Spinal cord (tissue), 10 donors: ENCODE measurements at places on chromosomes 6 and 20.

DNA sequence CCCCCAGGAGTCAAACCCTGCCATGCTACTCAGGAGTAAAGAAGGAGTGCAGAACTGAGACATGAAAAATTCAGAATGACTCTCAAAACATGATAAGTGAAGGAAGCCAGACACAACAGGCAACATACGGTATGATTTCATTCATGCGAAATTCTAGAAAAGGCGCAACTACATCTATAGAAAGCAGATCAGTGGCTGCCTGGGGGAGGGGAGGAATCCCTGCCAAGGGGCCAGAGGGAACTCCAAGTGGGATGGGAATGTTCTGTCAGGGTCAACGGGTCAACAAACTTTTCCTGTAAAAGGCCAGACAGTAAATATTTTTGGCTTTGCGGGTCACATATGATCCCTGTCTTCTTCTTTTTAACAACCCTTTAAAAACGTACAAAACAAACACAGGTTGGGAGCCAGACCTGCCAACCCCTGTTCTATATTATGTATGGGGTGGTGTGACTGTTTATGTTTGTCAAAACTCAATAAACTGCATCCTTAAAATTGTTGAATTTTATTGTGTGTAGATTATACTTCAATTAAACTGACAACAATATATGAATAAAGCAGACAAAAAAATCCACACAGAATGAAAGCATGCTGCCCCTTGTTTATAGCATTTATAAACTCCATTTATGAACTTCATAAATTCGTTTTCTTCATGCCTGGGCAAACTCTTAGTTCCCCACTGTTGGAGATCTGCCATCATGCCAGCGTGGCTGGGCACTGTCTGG, 56.6 kb upstream of the TRAF3IP2 start:
- no peak for DNase-seq

DNA sequence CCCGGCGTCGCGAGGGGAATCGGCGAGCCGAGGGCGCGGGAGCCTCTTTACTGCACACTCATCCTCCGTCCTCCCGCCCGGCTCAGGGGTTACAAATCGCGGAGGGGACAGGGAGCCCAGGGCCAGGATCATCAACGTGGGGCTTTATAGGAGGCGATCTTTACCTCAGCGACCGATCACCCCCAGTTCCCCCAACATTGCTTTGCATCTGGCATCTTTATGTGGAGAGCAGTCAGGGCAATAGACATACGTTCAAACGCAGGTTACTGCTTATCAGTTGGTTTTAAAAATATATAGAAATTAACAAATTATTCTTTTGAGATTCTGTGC, 634 bp downstream of the HSF2 start:
- DNase-seq: no peak

GRCh38 chr6:119158057-119158848, 79.8 kb upstream of the FAM184A start:
- DNase-seq: no peak

DNA sequence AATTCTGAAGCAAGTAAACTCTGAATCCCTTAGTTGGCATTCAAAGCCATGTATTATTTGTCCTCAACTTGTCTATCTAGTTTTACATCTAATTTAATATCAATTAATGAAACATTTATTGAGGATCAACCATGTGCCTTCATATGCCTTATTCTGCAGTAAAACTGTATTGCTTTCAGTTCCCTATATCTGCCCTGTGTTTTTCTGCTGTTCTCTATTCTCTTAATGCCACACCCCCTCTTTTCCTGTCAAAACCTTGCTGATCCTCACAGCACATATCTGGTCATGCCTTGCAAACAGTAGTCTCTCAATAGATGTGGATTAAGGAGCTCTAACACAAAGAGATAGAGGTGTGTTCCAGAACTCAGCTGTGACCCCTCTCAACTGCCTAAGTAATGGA, 2.0 kb downstream of the FIG4 start:
- no peak for DNase-seq

DNA sequence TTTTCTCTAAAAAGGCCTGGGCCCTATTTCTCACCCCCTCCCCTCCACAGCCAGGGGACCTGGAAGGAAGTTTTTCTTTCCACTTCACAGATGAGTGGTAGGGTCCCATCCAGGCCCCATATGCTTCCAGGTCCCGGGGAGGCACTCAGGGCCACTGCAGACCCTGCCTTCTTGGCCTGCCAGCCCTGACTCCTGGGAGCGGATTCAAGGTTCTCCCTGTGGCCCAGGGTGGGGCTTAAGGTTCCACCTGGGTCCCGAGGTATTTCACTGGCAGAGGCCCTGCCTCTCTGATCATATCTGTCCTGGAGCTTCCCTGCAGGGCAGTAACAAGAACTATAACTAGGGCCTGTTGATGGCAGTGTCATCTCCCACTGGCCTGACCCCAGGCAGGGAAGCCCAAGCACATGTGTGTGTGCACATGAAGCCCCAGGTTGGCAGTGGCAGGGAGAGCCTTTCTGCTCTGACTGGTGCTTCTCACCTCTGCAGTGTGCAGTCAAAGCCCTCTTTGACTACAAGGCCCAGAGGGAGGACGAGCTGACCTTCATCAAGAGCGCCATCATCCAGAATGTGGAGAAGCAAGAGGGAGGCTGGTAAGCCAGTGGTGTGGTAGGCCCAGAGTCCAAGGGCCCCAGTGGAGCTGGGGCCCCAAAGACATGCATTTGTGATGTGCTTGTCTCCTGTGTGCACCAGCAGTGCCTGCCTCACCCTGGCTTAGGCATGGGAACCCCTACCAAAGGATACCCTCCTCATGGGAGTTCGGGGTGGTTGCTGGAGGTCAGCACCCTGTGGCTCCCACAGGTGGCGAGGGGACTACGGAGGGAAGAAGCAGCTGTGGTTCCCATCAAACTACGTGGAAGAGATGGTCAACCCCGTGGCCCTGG, 31.2 kb downstream of the PLCG1 start:
- no peak for DNase-seq

GRCh38 chr6:132369526-132369925, 31.7 kb downstream of the MOXD1 start:
- DNase-seq: no peak

- no peak for DNase-seq
Observed at GRCh38 chr6:140460267-140460666, 1085.8 kb upstream of the CITED2 start.

DNA sequence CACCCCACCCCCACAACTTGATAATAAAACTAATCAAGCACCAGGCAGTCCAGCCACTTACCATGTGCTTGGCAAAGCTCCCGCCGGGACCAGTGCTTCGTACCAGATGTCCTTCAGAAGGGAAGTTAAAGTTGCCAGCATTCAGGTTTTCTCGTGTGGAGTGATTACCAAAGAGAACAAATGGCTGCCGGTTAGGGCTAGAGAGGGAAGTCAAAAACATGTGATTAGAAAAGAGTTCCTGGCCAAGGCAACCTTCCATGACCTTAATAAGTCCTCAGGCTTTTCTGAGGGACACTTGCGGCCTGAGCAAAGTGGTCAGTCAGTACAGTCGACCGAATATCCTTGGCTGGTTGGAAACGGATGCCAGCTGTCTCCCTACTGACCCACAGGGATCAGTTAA, 67.0 kb downstream of the DNAAF9 start:
- DNase-seq: peak; percentile 15

- DNase-seq: no peak
Observed at GRCh38 chr6:36414481-36414880, 27.0 kb upstream of the ETV7 start.

DNA sequence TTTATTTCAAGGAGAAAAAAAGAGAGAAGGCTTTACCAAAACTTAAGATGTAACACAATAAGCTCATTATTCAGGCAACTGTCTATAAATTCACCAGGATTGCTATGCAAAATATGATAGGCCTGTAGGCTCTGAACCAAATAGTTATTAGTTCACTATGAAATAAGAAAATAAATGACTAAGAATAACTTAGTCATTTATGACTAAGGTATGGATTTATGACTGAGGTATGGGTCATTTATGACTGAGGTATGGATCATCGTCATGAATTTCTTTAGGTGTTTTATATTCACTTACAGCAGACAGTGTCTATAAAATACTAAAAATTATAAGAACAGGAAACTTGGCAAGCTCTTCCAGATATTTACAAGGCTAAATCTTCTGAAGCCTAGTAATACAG, 52.1 kb upstream of the SNX9 start:
- no peak for DNase-seq

DNA sequence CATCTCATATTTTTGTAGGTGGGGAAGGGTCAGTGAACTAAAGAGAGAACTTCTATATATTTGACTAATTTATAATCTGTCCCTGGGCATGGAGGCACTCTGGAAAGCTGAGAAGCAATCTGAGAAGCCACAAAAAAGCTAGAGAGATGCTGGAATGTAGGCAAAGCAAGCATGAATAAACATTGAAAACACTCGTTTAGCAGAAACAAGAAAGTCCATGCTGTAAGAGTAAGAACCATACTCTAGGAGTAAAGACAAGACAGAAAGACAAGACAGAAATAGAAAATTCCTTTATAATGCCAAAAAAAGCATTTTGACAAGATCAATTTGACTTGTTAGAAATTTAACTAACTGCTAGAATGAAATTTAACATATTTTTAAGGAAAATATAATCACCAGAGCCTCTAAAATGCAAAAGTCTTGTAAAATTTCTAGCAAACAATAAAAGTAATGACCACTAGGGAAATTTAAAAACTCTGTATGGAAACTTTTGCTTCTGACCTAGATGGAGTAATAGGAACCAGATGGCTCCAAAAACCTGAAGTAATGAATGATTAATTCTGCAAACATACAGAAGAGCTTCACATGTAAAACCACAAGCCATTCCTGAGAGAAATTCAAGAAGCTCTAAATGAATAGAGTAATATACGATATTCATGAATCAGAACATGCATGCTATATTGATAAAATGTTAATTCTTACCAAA, 625.7 kb upstream of the PTCHD4 start:
- no peak for DNase-seq

GRCh38 chr6:144921206-144921975, 636.3 kb downstream of the UTRN start:
- no peak for DNase-seq

GRCh38 chr20:14219801-14220461, 117.5 kb downstream of the FLRT3 start:
- no peak for DNase-seq

DNA sequence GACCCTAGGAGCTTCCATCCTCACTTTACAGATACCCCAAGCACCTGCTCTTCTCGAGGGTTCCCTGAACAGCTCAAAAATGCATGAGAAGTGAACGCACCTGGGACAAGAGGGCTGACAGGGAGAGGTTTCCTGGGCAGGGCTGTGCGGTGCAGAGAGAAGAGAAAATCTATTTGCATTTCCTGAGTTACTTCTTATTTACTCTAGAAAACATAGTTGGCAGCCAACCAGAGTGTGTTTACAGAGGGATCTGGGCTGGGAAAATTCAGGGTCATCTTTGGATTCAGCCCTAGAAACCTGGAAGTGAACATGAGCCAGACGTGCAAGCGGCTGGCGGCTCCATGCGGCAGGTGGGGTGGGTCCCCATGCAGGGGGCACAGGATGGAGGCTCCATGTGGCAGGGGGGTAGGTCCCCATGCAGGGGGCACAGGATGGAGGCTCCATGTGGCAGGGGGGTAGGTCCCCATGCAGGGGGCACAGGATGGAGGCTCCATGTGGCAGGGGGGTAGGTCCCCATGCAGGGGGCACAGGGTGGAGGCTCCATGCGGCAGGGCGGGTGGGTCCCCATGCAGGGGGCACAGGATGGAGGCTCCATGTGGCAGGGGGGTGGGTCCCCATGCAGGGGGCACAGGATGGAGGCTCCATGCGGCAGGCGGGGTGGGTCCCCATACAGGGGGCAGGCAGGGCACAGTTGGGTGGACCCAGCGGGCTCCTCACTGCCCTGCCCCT, 342.0 kb downstream of the TAF4 start:
- no peak for DNase-seq

- DNase-seq: no peak
Observed at GRCh38 chr6:143504369-143504768, 7.2 kb downstream of the FUCA2 start.

DNA sequence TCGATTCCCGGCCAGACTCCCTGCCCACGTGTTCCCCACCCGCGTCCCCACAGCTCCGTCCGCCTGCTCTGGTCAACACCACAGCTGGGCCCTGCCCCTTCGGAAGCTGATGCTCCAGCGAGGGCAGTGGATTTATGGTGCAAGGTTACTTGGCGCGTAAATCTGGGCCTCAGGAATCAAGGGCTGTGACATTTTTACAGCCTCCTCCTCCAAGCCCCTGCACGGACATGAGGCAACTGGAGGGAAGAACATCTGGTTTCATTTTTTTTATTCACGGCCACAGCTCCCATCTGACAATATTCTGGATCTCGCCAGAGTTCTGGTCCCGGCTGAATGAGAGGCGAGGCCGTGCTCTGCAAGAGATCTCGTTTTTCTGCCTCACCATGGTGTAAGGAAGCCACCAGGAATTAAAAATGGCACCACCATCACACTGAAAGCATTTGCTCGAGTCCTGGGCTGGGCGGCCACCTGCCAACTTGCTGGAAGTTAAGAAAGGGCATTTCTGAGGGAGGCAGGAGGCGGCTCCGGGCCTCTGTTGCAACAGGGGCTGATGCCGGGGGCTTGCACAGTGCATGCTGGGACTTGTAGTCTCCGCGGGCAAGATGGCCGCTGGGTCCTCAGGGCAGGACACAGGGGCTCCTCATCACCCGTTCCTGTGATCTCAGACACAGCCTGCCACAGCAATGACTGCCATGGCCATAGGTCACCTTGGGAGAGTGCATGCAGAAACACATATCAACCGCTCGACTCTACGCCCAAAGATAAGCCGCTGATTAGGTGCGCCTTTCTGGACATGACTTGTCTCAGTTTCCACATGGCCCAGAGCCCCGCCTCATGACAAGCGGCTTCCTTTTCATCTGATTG, 148.5 kb downstream of the LY86 start:
- DNase-seq: no peak

DNA sequence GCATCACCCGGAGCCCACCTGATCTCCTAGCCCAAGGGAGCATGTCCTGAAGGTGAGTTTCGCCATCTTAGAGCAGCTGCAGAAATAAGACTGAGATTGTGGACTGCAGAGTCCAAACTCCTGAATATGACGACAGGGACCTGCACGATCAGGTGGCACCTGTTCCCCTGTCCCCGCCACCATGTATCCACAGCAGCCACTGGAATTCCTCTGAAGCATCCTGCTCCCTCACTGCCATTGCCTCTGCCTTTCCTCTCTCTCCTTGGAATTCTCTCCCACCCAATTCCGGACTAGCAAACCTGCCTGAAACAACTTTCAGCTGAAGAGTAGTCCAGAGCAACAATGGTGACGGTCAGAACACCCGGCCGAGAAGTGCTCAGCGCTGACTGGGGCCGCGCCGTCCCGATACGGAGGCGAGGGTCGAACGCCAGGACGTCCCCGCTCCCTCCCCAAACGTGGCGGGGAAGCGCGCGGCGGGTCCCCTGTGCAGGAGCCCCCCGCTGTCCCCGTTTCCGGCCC, 694 bp upstream of the FAM120B start:
- DNase-seq: no peak

DNA sequence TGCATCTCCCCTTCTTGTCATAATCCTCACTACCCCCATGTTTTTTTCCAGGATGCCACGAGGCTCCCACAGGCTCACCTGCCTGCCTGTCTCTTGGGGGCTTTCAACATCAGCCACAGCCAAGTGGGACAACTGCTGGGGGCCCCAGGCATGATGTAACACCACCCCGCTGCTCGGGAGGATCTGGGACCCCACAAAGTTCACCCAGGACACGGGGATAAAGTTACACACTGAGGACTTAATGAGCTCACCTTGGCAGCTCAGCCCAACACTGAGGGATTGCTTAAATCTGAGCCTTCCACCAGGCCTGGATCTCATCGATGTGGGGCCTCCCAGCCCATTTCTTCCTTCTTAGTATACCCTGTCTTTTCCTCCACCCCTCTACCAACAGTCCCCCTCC, 56.4 kb upstream of the NNAT start:
- no peak for DNase-seq

- no peak for DNase-seq
Observed at GRCh38 chr20:63890201-63890576, 4.7 kb upstream of the DNAJC5 start.
